ENCODE measurements at places on chromosomes 7 and 10.

DNA sequence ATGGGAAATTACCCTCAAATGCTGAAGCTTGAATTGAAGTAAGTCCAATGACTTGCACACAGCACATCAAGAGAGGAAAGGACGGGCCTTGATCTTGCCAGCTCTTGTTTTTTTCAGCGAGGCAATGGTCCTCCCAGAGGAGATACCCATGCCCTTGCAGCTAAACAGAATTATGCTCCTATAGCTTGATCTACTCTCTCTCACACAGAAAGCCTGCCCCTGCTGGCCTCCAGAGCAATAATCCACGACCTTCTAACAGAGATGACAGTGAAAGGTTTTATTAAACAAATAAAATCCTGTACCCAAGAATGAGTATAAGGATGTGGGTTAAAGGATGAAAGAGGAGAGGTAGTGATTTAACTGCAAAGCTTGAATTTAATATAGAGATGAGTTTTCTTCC is 268.0 kb downstream of the ADRA2A start:
- no peak for DNase-seq

- DNase-seq = no peak
Measured at GRCh38 chr10:17687117-17687831, 43.3 kb downstream of the STAM start.

- DNase-seq = peak; percentile 87
Measured at GRCh38 chr7:123372368-123372767, 162.0 kb downstream of the IQUB start.

GRCh38 chr7:116862951-116863670 is 724 bp downstream of the CAPZA2 start:
- DNase-seq = peak; percentile 39

- DNase-seq = no peak
Measured at GRCh38 chr10:109689785-109690184, 233.5 kb downstream of the XPNPEP1 start.

GRCh38 chr10:132149271-132149670 is 37.5 kb upstream of the DPYSL4 start:
- DNase-seq = no peak

GRCh38 chr7:2029936-2030335 is 202.8 kb downstream of the MAD1L1 start:
- no peak for DNase-seq

DNA sequence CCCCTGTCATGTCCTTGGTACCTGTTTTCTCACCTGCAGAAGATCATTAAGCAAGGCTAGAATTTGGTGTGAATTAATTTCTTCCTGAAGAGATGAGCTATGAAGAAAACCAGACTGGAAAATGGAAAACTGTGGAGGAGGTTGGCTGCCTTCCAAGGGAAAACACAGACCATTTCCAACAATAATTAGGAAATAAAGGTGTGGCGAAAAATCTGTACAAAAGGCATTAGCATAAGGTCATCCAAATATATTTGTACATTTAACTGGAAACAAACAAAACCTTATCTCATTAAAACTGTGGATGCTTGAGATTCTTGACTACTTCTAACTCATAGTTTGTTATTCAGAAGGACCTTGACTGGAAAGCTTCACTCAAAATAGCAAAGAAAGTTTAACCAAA is 1.7 kb downstream of the STN1 start:
- DNase-seq = no peak

DNA sequence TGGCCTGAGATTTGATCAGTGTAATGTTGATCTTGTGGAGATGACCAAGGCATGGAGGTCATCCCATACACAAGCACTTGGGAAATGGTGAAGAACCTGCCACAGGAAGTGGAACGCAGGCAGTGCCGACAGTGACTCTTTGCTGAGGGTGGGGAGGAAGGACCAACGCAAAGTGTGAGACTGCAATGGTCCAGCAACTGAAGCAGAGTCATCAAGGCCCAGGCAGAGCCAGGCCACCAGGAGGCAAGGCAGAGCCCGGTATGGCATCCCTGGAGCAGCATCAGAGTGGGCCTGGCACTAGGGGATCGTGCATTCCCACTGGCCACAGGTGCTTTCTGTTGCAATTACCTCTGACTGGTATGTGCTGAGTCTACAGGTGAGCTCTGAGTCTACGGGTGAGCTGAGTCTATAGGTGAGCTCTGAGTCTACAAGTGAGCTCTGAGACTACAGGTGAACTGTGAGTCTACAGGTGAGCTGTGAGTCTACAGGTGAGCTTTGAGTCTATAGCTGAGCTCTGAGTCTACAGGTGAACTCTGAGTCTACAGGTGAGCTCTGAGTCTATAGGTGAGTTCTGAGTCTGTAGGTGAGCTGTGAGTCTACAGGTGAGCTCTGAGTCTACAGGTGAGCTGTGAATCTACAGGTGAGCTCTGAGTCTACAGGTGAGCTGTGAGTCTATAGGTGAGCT is 132.9 kb downstream of the KLF6 start:
- no peak for DNase-seq

- no peak for DNase-seq
Measured at GRCh38 chr10:11154333-11154732, 136.7 kb downstream of the CELF2 start.

- DNase-seq = peak; percentile 79
Measured at GRCh38 chr7:44473295-44473694, 17.2 kb downstream of the NUDCD3 start.

- DNase-seq = no peak
Measured at GRCh38 chr10:80590585-80591125, 53.0 kb downstream of the SH2D4B start.

- DNase-seq = no peak
Measured at GRCh38 chr7:128233471-128233870, 7.6 kb upstream of the LEP start.

DNA sequence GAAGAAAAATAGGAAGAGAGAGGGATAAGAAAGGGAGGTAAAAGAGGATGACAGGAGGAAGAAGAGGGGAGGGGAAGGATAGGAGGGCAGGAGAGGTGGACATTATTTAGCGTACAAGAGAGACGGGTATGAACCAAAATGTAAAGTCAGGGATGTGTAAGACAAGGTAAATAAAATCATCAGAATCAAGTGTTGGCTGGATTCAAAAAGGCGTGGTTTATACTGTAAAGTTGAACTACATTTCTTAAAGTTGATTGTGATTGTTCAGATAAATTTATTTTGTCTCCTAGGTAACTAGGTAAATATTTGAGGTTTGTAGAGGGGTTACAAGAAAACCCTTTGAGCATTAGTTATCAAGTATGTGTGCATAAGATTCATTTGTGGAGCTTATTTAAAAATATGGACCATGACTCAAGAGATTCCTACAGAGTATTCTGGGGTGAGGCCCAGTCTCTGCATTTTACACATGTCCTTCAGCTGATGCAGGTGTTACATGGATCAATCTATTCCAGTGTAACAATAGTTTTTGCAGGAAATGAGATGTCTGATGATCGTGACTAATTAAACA is 512.1 kb upstream of the MBL2 start:
- no peak for DNase-seq

DNA sequence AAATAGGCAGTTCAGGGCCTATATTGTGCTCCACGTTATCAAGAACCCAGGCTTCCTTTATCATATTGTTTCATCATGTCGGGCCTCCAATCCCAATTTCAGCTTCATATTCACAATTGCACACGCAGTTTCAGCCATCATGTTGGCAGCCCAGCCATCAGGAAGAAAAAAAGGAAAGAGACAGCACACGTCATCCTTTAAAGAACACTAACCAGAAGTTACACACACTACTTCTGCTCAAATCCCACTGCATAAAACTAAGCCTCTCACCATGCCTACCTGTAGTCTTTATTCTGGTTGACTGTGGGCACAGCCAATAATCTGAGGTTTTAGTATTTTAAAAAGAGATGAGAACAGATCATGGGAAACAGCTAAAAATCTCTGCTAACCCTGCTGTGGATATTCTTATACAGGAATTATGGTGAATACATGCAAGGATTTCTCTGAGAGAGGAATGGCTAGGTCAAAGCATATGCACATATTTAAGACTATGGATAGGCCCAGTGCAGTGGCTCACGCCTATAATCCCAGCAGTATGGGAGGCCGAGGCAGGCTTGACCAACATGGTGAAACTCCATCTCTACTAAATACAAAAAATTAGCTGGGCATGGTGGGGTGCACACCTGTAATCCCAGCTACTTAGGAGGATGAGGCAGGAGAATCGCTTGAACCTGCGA is 534.4 kb downstream of the ETV1 start:
- no peak for DNase-seq

DNA sequence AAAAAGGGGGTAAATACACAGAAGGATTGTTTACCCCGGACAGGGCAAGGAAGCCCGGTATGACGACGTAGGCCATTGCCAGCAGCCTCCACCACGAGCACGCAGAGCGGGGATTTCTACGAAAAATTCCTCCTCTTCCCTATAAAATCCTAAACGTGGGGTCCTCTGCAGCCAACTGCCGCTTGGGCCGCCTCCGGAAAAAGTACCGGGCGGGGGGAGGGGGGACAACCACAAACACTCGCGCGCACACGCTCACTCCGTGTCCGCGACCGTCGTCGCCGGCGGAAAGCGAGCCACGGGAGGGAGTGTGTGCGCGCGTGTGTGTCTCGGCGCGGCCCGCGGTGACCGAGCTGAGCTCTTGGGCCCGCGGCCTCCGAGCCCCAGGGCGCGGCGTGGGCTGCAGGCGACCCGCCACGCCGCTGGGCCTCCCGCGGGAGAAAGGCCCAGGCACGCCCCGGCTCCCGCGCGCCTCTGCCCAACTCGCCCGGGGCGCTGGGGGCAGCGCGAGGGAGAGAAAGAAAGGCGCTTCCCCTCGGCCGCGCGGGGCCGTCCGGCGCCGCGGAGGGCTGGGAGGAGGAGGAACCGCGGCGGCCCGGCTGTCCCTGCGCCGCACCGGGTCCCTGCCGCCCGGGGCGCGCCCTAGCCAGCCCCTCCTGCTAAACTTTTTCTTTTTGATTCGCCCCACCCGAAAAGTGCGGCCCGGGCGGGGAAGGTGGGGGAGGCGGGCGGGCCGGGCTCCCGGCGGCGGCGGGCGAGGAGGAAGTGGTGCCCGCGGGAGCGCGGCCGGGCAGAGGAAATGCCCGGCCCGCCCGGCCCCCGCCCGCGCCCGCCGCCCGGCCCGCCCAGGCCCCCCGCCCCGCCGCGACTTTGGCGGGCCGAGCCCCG is 1.5 kb downstream of the CTBP2 start:
- peak; percentile 39 for DNase-seq

- DNase-seq = no peak
Measured at GRCh38 chr7:107907790-107908189, 16.8 kb downstream of the DLD start.

DNA sequence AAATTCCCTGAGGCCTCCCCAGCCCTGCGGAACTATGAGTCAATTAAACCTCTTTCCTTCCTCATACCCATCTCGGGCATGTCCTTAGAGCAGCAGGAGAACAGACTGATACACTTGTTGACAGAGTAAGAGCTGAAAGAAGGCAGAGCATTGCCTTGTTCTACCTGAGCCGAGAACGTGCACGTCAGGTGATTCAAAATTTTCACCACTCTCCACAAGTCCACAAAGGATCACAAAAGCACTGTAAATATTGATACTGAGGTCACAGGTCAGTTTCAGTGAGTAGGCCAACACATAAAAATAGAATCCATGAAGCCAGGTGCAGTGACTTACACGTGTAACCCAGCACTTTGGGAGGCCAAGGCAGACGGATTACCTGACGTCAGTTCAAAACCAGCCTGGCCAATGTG is 27.8 kb downstream of the DCLRE1C start:
- DNase-seq = no peak

- peak; percentile 3 for DNase-seq
Measured at GRCh38 chr10:71064413-71065118, 147.8 kb upstream of the UNC5B start.

DNA sequence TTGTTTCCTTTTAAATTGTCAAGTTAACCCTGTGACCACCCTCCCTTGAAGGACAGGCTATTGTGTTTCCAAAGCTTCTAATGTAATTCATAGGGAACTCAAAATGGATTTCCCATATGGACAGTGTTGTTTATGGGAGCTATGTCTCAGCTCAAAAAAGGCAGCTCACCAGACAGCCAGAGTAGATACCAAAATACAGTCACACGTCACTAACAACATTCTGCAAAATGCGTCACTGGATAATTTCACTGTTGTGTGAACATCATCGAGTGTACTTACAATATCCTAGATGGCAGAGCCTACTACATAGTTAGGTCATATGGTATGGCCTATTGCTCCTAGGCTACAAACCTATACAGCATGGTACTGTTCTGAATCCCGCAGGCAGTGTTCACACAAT is 97.4 kb downstream of the AVL9 start:
- no peak for DNase-seq

DNA sequence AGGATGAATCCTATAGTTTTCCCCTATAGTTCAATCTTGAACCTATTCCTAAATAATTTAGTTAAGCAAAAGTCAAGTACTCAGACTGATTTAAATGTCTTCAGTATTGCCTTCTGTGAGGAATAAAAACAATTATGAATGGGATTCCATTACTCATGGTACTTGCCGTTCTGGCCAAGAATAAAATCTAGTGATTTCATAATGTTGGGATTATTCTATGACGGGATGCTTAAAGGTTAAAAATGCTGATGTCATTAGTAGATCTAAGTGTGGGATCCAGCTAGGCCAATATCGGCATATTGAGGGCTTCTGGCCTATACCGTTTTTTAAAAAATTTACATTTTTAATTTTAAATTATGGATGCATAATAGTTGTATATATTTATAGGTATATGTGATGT is 5.3 kb downstream of the BPGM start:
- no peak for DNase-seq

DNA sequence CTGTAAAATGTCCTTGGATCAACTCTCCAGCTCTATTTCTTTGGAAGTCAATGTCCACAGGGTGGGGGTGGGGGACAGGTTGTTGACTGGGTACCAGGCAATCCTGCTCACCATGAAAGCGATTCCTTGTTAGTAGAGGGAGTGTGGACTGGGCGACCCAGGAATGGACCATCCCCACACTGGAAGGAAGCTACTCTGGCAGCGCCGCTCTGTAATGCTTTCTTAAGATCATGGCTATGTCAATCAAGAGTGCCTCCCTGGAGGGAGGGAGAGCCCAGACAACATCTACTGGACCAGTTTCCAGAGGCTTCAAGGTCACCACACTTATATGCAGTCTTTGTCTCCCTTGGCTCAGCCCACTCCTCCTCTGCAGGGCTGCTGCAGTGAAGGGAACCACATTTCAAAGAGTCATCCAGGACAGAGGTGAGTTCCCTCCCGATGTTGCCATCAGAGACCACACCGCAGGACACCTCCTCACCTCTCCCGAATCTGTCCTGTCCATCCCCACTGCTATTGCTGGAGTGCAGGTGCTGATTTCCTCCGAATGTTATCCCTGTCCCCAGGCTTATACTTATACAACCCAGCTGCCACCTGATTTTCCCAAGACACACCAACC is 6.9 kb downstream of the GIMAP5 start:
- DNase-seq = no peak
